GM12878 (cell line): ENCODE measurements at places on chromosomes 2 and 18. TPM values are rescaled to one million over a fixed set of nuclear protein-coding genes. Genes with fewer than 3 reads are reported as not detected.
A peak's percentile ranks its signal among the peaks of the same experiment; 100 is the strongest.

Gene AOX1
- 0.56 and 0.80 TPM in 2 replicates for total RNA-seq

Gene NTSR2
- not detected in 2 replicates for total RNA-seq

Gene ATL2
- total RNA-seq = 44.4 and 48.2 TPM in 2 replicates

Gene GRB14
- total RNA-seq = not detected in 2 replicates

Gene CYTIP
- total RNA-seq = 63.7 and 64.9 TPM in 2 replicates

Gene XDH
- total RNA-seq = 0.11 TPM in 1 of 2 replicates, not detected in the other

Gene RNF144A
- 0.80 and 1.4 TPM in 2 replicates for total RNA-seq

Gene CHRND
- total RNA-seq = not detected in 2 replicates

Gene DQX1
- total RNA-seq = 0.85 and 0.98 TPM in 2 replicates

Gene UPP2
- not detected in 2 replicates for total RNA-seq

- no peaks in the 10 kb centered on the region for H3K36me3 ChIP-seq
- H3K27me3 ChIP-seq = no peaks in the 10 kb centered on the region
- no peaks in the 10 kb centered on the region for H3K4me1 ChIP-seq
- DNase-seq = no peak
Measured at GRCh38 chr2:17793803-17794354, 22.4 kb upstream of the MSGN1 start.

DNA sequence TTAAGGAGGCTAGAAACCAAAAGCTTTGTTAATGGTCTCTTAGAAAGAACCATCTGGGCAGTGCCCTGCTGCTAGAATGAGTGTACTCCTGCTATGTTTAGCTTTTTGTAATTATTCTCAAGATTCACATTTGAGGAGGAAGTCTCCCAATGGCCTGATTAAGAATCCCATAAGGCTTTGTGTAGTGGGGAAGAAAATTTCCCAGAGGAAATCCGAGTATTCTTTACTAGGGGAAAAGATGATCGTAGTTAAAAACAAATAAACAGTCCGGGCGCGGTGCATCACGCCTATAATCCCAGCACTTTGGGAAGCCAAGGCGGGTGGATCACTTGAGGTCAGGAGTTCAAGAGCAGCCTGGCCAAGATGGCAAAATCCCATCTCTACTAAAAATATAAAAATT, 117.9 kb downstream of the PTRHD1 start:
- H3K27me3 ChIP-seq = no peaks in the 10 kb centered on the region
- peaks cover 1% of the 10 kb centered on the region; the same call in 1 of the 2 replicates for H3K36me3 ChIP-seq
- DNase-seq = no peak
- no peak overlapping the region for H3K4me3 ChIP-seq
- H3K4me1 ChIP-seq = no peaks in the 10 kb centered on the region
- H3K27ac ChIP-seq = no peak overlapping the region

DNA sequence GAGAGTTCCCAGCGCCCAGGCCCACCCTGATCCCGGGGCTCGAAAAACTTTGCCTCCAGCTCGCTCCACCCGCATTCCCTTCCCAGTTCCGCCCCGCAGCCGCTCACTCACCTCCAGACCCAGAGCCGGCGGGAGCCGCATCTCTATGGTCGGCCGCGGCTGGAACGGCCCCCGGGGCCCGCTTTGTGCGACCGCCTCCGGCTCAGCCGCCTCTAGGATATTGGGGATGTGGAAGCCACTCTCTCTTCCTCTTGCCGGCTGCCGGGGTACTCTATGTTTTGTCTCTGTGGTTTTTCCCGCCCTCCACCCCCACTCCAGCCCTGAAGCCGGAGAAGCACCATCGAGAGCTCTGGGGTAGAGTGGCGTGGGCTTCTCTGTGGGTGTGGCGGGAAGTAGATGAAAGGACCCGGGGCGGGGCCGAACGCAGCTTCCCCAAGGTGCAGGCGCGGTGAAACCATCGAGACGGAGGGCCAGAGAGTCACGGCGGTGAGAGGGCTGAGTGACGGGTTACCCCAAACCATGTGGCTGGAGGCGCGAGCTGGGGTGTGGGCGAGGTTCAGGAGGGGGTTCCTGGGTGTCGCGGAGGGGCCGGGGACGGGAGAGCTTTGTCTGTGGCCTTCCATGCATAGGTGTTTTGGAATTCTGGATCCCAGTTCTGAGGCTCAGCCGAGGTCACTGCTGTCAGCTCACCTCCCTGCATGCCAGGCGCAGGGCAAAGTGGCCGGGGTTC, at the start of the genes BCS1L and ZNF142:
BCS1L (plus strand) TSS at position 426 of the 730 bp plus-strand sequence. CDS start 1,305 bp downstream, outside the sequence.
ZNF142 (minus strand) TSS at position 366 of the 730 bp plus-strand sequence. CDS start 3,194 bp downstream, outside the sequence.
- H3K4me3 ChIP-seq = peak within 1 kb of the TSS; percentile 96
- DNase-seq = peak; percentile 71
- no peaks in the 10 kb centered on the region for H3K27me3 ChIP-seq
- H3K36me3 ChIP-seq = peaks cover 36% of the 10 kb centered on the region; the same call in 1 of the 2 replicates

GRCh38 chr2:127087791-127088495, 19.0 kb downstream of the BIN1 start:
- no peak for DNase-seq
- no peak overlapping the region for H3K4me3 ChIP-seq
- no peak overlapping the region for H3K27ac ChIP-seq

GRCh38 chr18:74714791-74715190, 117.1 kb downstream of the ZNF407 start:
- H3K4me1 ChIP-seq = no peaks in the 10 kb centered on the region
- no peaks in the 10 kb centered on the region for H3K27me3 ChIP-seq
- H3K27ac ChIP-seq = no peak overlapping the region
- H3K4me3 ChIP-seq = no peak overlapping the region
- no peak for DNase-seq

GRCh38 chr2:38298539-38298938, 78.5 kb downstream of the ATL2 start:
- peaks cover 23% of the 10 kb centered on the region for H3K36me3 ChIP-seq
- H3K27ac ChIP-seq = no peak overlapping the region
- no peak for DNase-seq
- H3K27me3 ChIP-seq = no peaks in the 10 kb centered on the region
- H3K4me3 ChIP-seq = no peak overlapping the region
- H3K4me1 ChIP-seq = peaks cover 18% of the 10 kb centered on the region

DNA sequence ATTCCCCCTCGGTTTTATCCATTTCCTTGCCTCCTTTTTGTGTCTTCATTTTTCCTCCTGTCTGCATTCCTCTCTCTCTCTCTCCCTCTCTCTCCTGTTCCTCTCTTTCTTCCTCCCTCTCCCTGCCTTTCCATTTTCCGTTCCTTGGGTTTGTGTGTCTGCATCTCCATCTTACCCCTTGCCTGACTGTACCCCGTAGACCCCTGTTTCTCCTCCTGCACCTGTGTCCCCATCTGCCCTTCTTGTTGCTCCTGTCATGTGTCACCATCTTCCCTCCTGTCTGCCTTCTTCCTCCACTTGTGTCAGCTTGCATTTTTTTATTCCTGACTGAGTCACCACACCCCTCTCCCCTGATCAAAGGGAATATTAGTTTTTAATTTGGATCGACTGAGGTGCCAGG, 1.8 kb downstream of the CDK5R2 start:
- no peak overlapping the region for H3K27ac ChIP-seq
- DNase-seq = no peak
- peaks cover 12% of the 10 kb centered on the region for H3K27me3 ChIP-seq
- no peak overlapping the region for H3K4me3 ChIP-seq
- no peaks in the 10 kb centered on the region for H3K36me3 ChIP-seq
- no peaks in the 10 kb centered on the region for H3K4me1 ChIP-seq

- no peaks in the 10 kb centered on the region; the same call in 1 of the 2 replicates for H3K27me3 ChIP-seq
- H3K4me3 ChIP-seq = no peak overlapping the region
- H3K36me3 ChIP-seq = no peaks in the 10 kb centered on the region
- H3K27ac ChIP-seq = no peak overlapping the region
Measured at GRCh38 chr18:3458378-3458777, 8.4 kb downstream of the TGIF1 start.

- no peaks in the 10 kb centered on the region for H3K36me3 ChIP-seq
- no peak overlapping the region for H3K27ac ChIP-seq
- H3K4me3 ChIP-seq = no peak overlapping the region
- H3K4me1 ChIP-seq = no peaks in the 10 kb centered on the region
- no peak for DNase-seq
Measured at GRCh38 chr2:191244350-191244749, 854 bp upstream of the MYO1B start.

GRCh38 chr2:174967691-174968260, 37.4 kb downstream of the CHN1 start:
- DNase-seq = no peak
- H3K27ac ChIP-seq = no peak overlapping the region
- H3K4me3 ChIP-seq = no peak overlapping the region
- H3K36me3 ChIP-seq = no peaks in the 10 kb centered on the region
- H3K4me1 ChIP-seq = no peaks in the 10 kb centered on the region
- H3K27me3 ChIP-seq = peaks cover 4% of the 10 kb centered on the region; the same call in 1 of the 2 replicates

GRCh38 chr2:68193787-68194372, 36.2 kb downstream of the PNO1 start:
- no peak overlapping the region for H3K4me3 ChIP-seq
- no peak for DNase-seq

DNA sequence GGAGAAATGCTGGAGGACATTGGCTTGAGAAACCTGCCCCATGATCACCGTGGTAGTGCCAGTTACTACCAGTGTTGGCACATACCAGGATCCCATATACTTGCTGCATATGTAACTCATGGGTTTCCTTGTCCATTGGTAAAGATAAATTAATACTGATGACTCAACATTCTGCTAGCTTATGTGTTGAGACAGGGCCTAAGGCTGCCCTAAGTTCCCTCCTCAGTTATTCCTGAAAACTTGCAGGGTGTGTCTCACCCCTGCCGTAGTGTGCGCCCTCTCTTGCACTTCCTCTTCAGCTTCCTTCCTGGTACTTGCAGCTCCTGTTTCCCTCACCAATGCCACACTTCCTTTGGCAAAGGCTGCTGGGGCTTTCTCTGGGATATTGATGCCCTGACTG, 4.3 kb upstream of the INO80C start:
- DNase-seq = no peak
- H3K27me3 ChIP-seq = no peaks in the 10 kb centered on the region
- no peak overlapping the region for H3K4me3 ChIP-seq
- H3K36me3 ChIP-seq = no peaks in the 10 kb centered on the region
- no peaks in the 10 kb centered on the region for H3K4me1 ChIP-seq

GRCh38 chr2:239603411-239604356, 202.9 kb upstream of the HDAC4 start:
- H3K27ac ChIP-seq = no peak overlapping the region
- H3K27me3 ChIP-seq = no peaks in the 10 kb centered on the region
- H3K4me3 ChIP-seq = no peak overlapping the region
- DNase-seq = no peak
- H3K36me3 ChIP-seq = no peaks in the 10 kb centered on the region
- H3K4me1 ChIP-seq = no peaks in the 10 kb centered on the region

- no peaks in the 10 kb centered on the region; the same call in 1 of the 2 replicates for H3K27me3 ChIP-seq
- no peak overlapping the region for H3K4me3 ChIP-seq
- peaks cover 5% of the 10 kb centered on the region for H3K4me1 ChIP-seq
- DNase-seq = no peak
- H3K36me3 ChIP-seq = no peaks in the 10 kb centered on the region
Measured at GRCh38 chr18:10279905-10280644, 174.4 kb upstream of the APCDD1 start.

GRCh38 chr2:99448556-99448955, 41.3 kb downstream of the REV1 start:
- H3K36me3 ChIP-seq = peaks cover 18% of the 10 kb centered on the region
- H3K27ac ChIP-seq = no peak overlapping the region
- H3K4me1 ChIP-seq = peaks cover 3% of the 10 kb centered on the region; the same call in 1 of the 2 replicates
- DNase-seq = no peak
- H3K27me3 ChIP-seq = no peaks in the 10 kb centered on the region

- no peak overlapping the region for H3K4me3 ChIP-seq
- H3K36me3 ChIP-seq = no peaks in the 10 kb centered on the region
- DNase-seq = no peak
- no peak overlapping the region for H3K27ac ChIP-seq
- no peaks in the 10 kb centered on the region for H3K27me3 ChIP-seq
- no peaks in the 10 kb centered on the region for H3K4me1 ChIP-seq
Measured at GRCh38 chr2:221111739-221112138, 460.4 kb downstream of the EPHA4 start.

- no peak overlapping the region for H3K4me3 ChIP-seq
- H3K36me3 ChIP-seq = no peaks in the 10 kb centered on the region
- H3K27me3 ChIP-seq = no peaks in the 10 kb centered on the region
- no peak for DNase-seq
Measured at GRCh38 chr2:204900910-204901309, 355.6 kb downstream of the PARD3B start.

GRCh38 chr2:173457366-173457765, 102.7 kb downstream of the CDCA7 start:
- no peaks in the 10 kb centered on the region for H3K27me3 ChIP-seq
- H3K27ac ChIP-seq = no peak overlapping the region
- no peak for DNase-seq
- H3K4me1 ChIP-seq = no peaks in the 10 kb centered on the region

- no peak overlapping the region for H3K4me3 ChIP-seq
- H3K4me1 ChIP-seq = no peaks in the 10 kb centered on the region
- no peaks in the 10 kb centered on the region for H3K36me3 ChIP-seq
- DNase-seq = no peak
- H3K27me3 ChIP-seq = no peaks in the 10 kb centered on the region
Measured at GRCh38 chr2:228917220-228917619, 353.9 kb downstream of the PID1 start.

GRCh38 chr2:202052235-202052634, 18.6 kb downstream of the FZD7 start:
- no peak for DNase-seq
- no peak overlapping the region for H3K4me3 ChIP-seq
- no peak overlapping the region for H3K27ac ChIP-seq
- H3K27me3 ChIP-seq = no peaks in the 10 kb centered on the region; the same call in 1 of the 2 replicates

DNA sequence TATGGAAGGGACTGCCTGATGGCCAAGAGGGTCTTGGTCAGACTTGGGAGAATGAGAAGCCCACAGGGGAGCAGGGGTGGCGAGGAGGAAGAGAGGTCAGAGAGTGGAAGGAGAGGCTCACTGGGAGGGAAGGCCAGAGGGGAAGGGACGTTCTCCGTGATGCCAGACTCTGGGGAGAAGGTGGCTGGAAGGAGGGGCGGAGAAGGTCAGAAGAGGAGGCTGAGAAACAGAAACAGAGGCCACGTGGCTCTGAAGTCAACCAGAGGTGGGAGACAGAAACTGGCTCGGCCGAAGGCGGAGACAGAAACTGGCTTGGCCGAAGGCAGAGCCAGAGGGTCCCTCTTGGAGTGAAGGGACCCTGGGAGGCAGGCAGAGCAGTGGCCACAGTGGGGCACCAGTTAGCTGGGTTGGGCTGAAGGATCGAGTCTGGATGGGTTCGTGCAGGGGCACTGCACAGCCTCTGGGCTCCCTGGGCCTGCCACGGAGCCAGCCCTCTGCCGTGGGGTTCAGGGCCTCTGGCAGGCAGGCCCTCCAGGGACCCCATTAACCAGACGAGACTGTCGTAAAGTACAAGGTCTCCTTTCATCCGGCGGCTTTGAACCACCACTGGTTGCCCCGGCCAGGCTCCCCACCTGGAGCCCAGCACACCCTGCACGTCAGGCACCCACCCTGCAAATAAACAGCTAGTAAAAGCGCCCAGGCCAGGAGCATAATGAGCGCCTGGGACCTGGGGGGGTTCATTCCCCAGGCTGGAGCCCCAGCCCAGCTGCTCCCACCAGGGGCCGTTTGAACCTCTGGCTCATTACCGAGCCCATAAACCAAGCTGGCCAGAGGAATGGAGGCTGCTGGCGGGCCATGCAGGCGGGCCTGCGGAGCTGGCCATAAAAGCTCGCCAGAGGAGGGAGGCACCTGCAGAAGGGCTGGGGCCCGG, 218.8 kb downstream of the DYSF start:
- no peaks in the 10 kb centered on the region; the same call in 1 of the 2 replicates for H3K27me3 ChIP-seq
- no peaks in the 10 kb centered on the region for H3K4me1 ChIP-seq
- no peak overlapping the region for H3K27ac ChIP-seq
- DNase-seq = no peak
- H3K36me3 ChIP-seq = no peaks in the 10 kb centered on the region
